Upper lobe of right lung (tissue), 1 donor: ENCODE measurements at places on chromosomes 16 and 17.

DNA sequence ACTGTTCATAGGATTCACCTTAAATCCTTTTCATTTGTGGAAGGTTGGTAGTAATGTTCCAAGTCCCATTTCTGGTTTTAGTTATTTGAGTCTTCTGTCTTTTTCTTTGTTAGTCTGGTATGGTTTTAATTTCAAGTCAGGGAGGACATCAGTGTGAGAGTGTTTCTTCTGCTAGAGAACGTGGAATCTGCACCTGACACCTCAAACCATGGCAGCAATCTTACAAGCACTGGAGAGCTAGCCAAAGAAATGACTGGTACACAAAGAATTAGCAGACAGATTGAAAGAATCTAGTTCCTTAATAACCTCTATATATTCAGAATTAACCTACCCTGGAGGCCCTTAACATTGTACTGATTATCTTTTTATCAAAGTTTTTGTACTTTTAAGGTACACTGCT is 50.2 kb downstream of the CHCT1 start:
- no peak for DNase-seq

- no peak for DNase-seq
These were observed 281.5 kb downstream of the SNX29 start for GRCh38 chr16:12257926-12258561.

DNA sequence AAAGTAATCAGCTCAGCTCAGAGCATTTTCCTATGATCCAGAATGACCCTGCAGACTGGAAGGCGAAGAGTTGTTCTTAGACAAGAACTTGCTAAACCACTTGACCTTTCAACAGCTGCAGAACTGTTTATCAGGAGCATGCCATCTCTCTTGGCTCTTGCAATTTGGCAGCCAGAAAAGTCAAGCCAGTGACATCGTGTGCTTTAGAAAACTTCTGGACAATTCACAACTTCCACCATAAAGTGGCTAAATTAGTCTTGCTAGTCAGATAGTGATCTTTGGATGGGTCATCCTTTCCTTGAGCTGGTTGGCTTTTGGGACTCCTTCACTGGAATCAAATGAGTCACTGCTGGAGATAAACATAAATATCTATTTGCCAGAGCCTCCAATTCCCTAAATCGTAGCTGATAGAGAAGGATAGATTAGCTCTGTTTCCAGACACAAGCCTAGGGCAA is 146.5 kb downstream of the MAP2K6 start:
- no peak for DNase-seq

- DNase-seq, result no peak
These were observed 48.0 kb downstream of the SMPD3 start for GRCh38 chr16:68400083-68400923.

GRCh38 chr16:25416002-25416401 is 158.4 kb upstream of the ZKSCAN2 start:
- DNase-seq, result no peak

DNA sequence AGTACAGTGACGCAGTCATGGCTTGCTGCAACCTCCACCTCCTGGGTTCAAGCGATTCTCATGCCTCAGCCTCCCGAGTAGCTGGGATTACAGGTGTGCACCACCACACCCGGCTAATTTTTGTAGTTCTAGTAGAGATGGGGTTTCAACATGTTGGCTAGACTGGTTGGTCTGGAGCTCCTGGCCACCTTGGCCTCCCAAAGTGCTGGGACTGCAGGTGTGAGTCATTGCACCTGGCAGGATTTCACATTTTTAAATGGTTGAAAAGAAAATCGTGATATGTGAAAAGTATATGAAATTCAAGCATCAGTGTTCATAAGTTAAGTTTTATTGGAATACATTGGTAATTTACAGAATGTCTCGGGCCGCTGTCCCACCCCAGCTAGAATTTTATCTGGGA is 2.6 kb downstream of the RMI2 start:
- no peak for DNase-seq

- DNase-seq, result no peak
These were observed 121.4 kb downstream of the SKAP1 start for GRCh38 chr17:48308581-48308980.

DNA sequence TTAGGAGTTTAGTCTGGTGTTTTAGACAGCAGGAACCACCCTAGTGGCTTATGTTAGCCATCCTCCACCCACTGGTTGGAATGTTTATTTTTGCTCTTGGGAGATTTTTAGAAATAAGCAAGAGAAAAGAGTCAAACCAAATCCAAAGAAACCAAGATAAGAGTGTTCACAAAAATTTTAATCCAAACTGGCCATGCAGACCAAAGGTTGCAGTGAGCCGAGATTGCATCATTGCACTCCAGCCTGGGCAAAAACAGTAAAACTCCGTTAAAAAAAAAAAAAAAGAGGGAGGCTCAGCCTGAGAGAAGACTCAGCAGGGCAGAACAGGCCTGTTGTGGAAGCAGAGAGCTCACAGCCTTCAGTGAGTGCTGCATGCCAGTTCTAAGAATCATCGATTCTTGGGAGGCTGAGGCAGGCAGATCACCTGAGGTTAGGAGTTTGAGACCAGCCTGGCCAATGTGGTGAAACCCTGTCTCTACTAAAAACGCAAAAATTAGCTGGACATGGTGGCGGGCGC is 12.2 kb upstream of the C16orf54 start:
- no peak for DNase-seq

- DNase-seq, result no peak
These were observed 158.1 kb downstream of the COPRS start for GRCh38 chr17:31700973-31701372.

- no peak for DNase-seq
These were observed 60.5 kb downstream of the ADAMTS18 start for GRCh38 chr16:77374384-77374783.

DNA sequence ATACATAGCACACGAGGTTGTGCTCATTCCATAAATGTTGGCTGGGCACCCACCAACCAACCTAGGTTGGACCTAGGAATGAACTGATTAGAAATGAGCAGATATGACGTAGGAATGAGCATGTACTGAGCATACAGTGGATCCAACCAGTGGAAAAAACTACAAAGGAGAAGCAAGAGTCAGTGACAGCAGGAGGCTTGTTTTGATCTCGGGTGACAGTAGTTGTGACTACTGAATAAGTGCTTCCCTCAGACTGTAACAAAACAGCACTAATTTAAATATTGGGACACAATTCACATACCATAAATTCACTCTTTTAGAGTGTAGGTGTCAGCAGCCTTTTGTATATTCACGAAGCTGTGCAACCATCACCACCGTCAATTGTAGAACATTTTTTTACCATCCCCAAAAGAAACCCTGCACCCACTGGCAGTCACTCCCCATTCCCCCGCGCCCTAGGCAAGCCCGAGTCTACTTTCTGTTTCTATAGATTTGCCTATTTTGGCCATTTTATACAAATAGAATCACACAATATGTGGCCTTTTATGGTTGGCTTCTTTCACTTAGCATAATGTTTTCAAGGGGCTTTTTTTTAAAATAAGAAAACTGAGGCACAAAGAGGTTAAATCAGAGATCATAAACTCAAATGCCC is 7.0 kb downstream of the VAC14 start:
- no peak for DNase-seq

- no peak for DNase-seq
These were observed 14.6 kb upstream of the CDH15 start for GRCh38 chr16:89156740-89157645.

- no peak for DNase-seq
These were observed 769.6 kb downstream of the CDH11 start for GRCh38 chr16:64352246-64352645.

GRCh38 chr17:83192161-83192788 is 112.9 kb downstream of the METRNL start:
- DNase-seq, result peak; percentile 61

DNA sequence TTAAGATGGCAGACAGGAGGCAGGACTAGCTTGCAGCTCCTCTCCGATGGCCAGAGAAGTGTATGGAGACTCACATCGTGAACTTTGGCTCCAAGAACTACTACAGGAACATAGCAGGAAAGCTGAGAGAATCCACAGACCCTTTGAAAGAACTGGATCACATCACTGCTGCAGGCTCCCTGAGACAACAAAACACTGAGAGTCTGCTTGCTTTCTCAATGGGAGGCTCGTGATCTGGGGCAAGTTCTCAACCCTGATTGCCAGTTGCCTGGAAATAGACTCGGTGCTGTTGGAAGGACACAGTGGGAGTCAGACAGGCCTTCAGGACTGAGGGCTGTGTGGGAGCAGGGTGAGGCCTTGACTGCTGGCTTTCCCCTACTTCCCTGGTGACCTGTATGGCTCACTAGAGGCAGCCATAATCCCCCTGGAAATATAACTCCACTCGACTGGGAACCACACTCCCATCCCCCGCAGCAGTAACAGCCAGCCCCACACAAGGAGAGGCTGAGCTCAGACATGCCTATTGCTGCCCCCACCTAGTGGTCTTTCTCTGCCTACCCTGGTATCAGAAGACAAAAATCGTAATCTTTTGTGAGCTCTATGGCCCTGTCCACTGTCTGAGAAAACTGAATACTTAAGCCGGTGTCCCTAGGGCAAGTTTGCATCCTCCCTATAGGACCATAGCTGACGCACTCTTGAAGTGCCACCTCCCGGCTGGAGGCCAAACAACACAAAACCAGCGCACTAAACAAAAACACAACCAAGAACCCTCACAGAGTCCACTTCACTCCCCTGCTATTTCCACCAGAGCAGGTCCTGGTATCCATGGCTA is 238.4 kb downstream of the CEP112 start:
- DNase-seq, result no peak

DNA sequence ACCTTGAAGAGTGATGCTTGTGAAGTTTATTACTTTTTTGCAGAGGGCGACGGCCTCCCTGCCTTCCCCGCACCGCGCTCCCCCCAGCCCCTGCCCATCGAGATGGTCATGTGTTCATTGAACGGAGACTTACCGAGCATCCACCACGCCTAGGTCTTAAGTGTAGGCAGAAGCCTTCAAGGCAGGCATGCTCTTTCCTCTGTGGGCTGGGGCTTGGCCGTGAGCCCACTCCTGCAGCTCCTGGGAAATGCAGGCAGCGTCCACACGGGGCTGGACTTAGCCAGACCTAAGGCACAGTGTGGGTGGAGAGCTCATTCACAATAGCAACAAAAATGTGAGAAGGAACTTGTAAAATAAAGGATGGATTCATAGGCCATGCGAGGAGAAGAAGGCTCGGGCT is 19.2 kb downstream of the RNF213 start:
- DNase-seq, result peak; percentile 88

DNA sequence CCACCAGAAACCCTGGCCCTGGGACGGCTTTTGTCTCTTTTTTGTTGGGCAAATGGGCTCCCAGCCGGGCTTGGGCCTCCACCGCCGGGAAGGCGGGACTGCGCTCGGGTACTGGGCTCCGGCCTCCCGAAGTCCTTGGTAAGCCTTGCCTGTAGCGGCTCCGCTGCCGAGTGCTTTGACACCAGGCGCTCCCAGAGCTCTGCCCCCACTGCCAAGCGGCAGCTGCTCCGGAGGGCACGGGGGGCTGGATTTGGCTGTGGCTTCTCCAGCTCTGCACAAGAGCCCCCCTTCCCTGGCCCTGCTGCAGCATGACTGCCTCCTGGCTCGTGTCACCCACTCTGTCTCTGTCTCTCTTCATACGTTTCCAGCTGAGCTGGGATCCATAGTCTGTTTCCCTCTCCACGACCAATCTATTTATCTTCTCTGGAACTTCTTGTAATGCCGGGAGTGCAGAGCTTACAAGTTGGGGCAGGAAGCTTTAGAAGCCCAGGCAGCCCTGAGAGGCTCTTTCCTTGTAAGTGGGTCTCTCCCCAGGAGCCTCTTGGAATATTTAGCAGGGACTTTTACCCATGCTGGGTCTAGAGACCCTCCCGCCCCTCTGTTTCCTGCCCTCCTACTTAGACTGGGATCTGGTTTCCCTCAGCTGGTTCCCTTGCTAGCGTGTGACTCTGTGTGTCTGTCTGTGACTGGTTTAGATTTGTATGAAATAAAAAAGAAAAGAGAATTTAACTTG is 246.9 kb upstream of the GSE1 start:
- peak; percentile 67 for DNase-seq

- no peak for DNase-seq
These were observed 265.9 kb downstream of the SLC39A11 start for GRCh38 chr17:72826602-72827001.

GRCh38 chr17:49582789-49583188 is 7.1 kb downstream of the NXPH3 start:
- DNase-seq, result no peak

- no peak for DNase-seq
These were observed 191.7 kb downstream of the LGALS9B start for GRCh38 chr17:20275653-20276052.

GRCh38 chr17:58360296-58361063 is 8.5 kb upstream of the SUPT4H1 start:
- DNase-seq, result no peak

DNA sequence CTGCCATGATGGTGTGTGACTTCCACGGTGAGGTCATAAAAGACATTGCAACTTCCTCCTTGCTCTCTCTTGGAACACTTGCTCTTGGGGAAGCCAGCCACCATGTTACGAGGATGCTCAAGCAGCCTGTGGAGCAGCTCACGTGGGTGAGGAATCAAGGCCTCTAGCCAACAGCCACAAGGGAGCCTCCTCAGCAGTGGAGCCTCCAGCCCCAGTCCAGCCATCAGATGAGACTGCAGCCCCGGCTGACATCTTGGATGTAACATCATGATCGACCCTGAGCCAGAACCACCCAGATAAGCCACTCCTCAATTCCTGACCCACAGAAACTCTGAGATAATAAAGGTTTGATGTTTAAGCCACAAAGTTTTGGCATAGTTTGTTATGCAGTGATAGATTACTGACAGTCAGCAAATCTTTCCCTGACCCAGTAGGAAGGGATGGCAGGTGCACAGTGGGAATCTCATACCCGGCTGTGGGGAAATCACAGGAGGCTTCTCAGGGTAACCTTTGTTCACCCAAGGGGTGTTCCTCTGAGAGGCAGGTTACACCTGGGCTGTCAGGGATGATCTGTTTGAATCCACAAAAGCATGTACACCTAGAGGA is 23.3 kb upstream of the GINS2 start:
- DNase-seq, result no peak

GRCh38 chr17:9520649-9521048 is 55.0 kb downstream of the STX8 start:
- no peak for DNase-seq

DNA sequence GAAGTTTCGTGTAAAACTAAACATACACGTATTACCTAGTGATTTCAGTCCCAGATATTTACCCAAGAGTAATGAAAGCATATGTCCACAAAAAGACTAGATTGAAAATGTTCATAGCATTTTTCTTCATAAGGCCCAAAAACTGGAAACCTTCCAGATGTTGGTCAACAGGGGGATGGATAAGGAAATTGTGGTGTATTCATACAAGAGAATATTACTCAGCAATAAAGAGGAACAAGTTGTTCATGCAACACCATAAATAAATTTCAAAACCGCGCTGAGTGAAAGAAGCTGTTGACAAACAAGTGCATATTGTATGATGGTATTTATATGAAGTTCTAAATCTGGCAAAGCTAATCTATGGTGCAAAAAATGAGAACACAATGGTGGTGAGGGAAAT is 54.1 kb upstream of the NFAT5 start:
- no peak for DNase-seq

DNA sequence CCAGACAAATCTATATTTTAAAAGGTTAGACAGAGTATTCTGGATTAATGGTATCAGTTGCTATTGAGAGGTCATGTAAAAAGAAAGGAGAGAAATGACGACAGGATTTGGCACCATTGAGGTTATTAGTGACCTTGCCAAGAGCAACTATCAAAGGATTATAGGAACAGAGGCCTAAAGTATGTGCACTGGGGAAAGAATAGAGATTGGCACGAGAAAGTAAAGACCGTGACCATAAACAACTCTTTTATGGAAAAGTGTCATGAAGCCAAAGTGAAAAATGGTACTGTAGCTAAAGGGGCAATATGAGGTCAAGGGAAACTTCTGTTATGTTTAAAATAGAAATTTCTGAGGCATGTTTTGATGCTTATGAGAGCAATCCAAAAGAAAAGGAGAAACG is 115.2 kb upstream of the KIF2B start:
- no peak for DNase-seq
